ENCODE measurements at places on chromosomes 7 and 10. TPM values are rescaled to one million over a fixed set of nuclear protein-coding genes. Genes with fewer than 3 reads are reported as not detected.

HOXA10 gene
- not detected for total RNA-seq

TSPAN12 gene
- not detected for total RNA-seq

CPXM2 gene
- total RNA-seq = not detected

PLXDC2 gene
- total RNA-seq = not detected

GPER1 gene
- total RNA-seq = not detected

CALHM3 gene
- not detected for total RNA-seq

WIPF3 gene
- not detected for total RNA-seq

LIPF gene
- total RNA-seq = not detected

VAX1 gene
- total RNA-seq = not detected

PAPOLB gene
- not detected for total RNA-seq

LIPM gene
- total RNA-seq = not detected

MSMB gene
- not detected for total RNA-seq
